ENCODE measurements at places on chromosomes 7 and 10.

DNA sequence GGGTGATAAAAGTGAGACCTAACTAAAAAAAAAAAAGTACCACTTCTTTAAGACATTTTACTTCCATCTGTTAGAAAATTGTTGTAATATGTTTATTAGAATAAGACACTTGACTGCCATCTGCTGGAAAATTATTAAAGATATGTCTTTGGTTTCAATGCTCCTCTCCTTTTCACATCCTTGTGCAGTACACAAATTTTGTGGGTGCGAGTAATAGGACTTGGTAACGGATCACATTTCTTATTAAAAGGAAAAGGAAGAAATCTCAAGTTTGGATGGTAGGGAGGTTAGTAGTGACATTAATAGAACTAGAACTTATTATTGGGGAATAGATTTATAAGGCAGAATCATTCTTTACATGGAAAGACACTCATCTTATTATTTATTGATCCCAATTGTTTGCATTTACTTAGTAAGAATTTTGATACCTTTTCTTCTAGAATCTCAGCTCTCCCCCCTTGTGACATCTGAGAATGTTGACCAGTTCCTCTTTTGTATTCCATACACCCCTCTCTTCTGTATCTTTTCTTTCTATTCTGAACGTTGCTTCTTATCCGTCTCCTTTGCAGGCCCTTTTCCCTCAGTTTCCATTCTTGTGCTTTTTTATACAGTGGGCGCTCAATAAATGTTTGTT lies 43.0 kb upstream of the RPA3 start:
- DNase-seq, result peak; percentile 29

- DNase-seq, result peak; percentile 94
Observed at GRCh38 chr7:102991540-102992214, 78.9 kb downstream of the LRRC17 start.

- no peak for DNase-seq
Observed at GRCh38 chr10:27143686-27144085, 10.5 kb downstream of the YME1L1 start.

- peak; percentile 9 for DNase-seq
Observed at GRCh38 chr7:121204537-121204936, 124.3 kb upstream of the WNT16 start.

DNA sequence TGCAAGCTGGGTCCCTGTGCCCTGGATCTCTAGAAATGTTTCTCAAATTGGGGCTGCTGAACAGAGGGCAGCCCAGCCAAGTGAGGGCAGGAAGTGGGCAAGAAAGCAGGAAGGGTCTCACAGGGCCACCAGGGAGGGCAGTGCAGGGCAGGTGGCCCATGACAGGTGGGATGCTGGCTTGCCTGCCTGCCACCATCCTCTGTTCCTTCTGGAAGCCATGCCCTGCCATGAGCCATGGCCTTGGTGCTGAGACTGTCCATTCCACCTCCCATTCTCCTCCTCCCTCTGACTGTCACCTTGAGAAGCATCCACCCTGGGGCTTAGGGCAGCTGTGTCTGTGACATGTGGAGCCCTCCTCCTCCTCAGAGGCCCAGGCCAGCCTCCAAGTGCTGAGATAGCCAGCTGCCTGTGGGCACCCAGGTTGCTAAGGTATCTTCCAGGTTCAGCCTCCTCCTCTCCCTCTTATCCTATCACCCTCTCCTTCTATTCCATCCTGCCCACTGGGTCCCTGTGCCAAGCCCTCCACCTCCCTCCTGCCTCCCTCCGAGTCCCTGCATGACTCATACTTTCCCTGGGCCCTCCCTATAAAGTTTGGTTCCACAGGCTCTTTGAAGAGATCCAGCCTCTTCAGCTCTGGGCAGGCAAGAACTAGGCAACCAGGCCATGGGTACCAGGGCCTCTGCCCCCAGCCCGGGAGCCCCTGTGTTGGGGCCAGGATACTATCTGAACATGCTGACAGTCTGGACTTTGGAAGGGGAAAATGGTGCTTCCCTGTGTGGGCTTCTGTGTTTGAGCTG lies 1.3 kb downstream of the VSIR start:
- DNase-seq, result no peak

DNA sequence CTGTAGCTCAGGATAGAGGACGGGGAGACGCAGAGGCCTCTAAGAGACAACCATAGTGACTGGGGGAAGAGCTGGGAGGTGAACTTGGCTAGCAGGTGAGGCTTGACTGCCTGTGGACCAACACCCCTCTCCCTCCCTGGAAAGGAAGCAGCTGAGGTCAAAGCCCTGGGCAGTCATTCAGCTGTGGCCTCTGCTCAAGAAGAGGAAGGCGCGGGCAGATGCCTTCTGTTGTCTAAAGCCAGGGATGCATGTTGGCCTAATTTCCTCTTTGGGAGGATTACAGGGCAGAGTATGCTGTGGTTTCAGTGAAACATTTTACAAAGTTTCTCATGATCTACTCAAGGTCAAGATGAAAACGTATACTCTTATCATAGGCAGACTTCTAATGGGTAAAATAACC lies 327.1 kb downstream of the PRPF18 start:
- DNase-seq, result no peak

DNA sequence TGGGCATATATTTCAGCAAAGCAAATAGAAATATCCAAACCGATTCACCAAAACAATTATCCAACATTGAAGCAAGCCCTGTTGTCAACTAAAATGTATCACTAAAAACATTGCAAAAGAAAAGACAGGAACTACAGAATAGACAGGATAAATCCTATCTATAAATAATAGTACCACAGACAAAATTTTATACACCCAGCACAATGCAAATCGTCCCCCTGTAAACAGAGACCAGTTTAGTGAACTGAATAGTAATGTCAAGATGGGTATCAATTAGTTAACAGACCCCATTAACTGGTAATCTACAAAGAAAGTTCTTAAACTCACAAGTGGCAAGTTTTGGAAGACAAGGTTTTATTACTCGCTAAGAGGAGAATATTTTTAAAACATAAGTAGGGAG lies 4.0 kb downstream of the ZC3HAV1 start:
- DNase-seq, result no peak

GRCh38 chr7:39686261-39686924 lies 63.0 kb downstream of the RALA start:
- no peak for DNase-seq

DNA sequence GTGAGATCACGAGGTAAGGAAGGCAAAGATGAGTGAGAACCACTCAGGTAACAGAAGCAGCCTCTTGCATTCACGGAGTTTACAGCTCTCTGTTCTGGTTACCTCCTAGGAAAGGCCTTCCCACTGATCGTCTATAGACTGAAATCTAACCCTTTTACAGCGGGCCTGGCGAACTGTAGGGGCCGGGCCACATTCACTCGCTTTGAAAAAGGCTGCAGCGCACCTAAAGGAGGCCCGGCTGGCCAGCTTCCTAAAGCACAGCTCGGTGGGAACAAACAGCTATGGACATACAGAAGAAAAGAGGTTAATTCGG lies 565 bp downstream of the ATP5MK start:
- no peak for DNase-seq

GRCh38 chr7:94616855-94617254 lies 39.1 kb downstream of the SGCE start:
- no peak for DNase-seq
